ENCODE measurements at places on chromosomes 7 and 10.

DNA sequence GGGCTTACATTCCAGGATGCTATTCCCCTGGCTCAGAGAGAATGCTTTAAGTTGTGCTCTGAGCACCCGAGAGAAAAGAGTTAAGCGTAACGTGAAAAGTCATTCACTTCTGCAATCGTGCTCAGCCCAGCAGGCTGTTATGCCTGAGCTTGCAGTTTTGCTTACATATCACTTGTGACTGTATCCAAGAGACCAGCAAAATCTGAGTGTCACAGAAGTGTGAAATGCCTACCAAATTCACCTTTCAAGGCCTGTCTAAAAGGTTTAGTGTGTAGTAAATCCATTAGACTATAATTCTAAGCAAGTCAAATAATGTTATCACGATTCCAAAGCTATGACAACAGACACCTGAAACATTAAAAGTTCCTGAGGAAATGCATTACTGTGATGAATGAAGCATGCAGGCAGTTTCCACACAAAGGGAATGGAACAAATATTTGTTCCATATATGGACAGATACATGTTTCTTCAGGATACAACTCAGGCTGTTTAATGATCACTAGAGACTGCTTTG lies 20.1 kb downstream of the ITGB1 start:
- peak; percentile 18 for DNase-seq

DNA sequence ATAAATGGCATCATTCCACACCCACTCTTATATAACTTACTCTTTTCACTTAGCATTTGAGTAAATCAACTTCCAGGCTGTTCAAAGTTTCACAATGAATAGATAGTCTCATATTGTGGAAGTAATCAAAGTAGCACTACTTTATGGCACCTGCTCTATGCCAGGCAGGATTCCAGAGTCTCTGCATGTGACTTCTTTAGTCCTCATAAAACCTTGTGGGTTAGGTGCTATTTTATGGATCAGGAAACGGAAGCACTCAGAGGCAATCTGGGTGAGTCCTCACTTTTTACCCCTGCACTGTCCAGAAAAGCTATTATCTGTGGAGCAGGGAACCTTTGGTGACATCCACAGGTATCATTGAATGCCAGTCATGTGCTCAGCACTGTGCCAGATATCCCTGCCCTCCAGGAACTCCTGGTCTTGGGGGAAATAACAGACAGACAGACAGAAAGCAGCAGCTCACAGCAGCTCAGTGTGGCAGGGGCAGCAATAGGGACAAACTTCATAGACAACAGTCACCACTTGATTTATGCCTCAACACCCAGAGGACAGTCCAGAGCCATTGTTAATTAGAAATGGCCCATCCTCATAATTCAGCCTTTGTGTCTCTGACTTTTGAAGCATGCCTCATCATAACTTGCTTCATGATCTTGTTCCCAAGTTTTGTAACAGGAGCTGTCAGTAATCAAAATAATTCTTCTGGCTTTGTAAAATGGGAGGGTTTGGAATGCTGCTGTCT lies 160.6 kb downstream of the SEC23IP start:
- peak; percentile 72 for DNase-seq

GRCh38 chr7:135853499-135853898 lies 104.9 kb upstream of the FAM180A start:
- no peak for DNase-seq

GRCh38 chr7:109532262-109532992 lies 962.8 kb downstream of the DNAJB9 start:
- DNase-seq = peak; percentile 55

DNA sequence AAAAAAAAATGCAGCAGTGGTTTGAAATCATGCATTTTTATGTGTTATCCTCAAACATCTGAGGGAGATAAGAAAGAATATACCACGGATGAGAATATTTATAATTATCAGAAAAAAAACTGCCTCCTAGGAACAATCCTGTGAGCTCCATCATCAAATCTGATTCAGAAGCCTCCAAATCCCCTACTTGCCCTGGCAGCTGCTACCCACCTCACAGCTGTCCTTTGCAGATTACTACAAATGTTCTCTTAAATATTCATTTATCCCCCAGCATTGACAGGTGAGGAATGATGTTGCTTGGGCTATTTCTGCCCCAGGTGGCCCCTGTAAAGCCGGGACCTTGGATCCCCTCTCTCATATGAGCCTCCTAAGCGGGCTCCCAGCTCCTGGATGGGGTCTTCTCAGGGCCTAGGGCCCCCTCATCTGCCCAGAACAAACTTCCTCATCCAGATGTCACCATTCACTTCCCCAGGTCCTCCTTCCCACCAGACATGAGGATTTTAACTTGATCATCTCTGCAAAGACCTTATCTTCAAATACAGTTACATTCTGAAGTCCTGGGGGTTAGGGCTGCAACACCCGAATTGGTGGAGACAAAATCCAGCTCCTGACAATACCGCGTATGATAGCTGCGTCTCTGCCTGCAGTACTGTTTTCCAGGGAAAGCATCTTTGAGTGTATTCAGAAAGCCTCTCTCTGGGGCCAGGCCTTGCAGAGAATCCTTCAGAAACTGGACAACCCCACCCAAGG lies 81.9 kb upstream of the INSIG1 start:
- no peak for DNase-seq

DNA sequence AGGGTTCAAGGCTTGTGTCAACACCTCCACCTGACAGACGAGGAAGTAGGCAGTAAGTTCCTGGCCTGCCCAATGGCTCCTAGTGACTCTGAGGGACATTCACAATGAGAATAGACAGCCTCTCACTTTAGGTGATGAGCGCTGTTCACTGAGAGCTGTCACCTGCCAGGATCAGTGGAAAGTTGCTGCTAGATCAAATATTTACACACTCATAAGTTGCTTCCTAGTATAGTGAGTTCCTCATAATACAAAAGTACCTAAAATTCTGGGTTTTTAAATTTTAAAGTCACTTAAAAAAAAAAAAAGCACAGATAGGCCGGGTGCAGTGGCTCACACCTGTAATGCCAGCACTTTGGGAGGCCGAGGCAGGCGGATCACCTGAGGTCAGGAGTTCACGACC lies 320.8 kb downstream of the PRPF18 start:
- no peak for DNase-seq

GRCh38 chr10:84108797-84109196 lies 30.5 kb upstream of the GHITM start:
- no peak for DNase-seq

- no peak for DNase-seq
These were observed 578.7 kb upstream of the NRP1 start for GRCh38 chr10:33913194-33913593.

DNA sequence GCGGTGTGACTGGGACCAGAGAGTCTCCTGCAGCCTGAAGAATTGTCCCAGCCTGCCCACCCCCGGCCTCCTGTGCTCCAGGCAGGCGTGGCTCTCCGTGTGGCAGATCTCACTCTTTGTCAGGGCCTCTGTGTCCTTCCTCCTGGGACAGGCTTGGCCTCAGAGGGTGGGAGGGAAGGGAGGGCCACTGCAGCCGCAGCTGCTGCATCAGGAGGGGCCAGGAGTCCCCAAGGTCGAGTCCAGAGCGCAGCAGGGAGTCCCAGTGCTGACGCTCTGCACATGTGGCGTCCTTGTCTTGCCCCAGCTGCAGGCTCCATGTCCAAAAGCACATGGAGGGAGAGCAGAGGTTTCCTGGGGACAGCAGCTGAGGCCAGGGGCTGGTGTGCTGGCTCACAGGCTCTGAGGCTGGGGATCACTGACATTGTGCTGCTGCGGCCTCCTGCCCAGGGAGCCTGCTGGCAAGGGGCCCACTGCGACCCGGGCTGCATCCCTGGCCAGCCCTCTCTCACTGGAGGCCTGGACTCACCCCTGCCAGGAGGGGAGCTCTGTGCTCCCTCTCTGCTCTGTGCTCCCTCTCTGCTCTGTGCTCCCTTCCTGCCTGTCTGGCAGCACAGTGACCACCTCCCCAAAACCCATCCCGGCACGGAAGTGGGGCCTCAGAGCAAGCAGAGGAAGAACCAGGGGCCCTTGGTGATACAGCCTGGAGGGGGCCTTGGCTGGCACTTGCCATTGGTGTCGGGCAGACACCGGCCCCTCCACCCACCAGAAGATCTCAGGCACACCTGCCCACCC lies 114.6 kb upstream of the RET start:
- DNase-seq = no peak

Measured in small intestine (tissue), 16 donors.